Activated CD8-positive, alpha-beta memory T cell treated with anti-CD3 and anti-CD28 coated beads for 1 hour (primary cell): ENCODE measurements at places on chromosomes 4 and X.

DNA sequence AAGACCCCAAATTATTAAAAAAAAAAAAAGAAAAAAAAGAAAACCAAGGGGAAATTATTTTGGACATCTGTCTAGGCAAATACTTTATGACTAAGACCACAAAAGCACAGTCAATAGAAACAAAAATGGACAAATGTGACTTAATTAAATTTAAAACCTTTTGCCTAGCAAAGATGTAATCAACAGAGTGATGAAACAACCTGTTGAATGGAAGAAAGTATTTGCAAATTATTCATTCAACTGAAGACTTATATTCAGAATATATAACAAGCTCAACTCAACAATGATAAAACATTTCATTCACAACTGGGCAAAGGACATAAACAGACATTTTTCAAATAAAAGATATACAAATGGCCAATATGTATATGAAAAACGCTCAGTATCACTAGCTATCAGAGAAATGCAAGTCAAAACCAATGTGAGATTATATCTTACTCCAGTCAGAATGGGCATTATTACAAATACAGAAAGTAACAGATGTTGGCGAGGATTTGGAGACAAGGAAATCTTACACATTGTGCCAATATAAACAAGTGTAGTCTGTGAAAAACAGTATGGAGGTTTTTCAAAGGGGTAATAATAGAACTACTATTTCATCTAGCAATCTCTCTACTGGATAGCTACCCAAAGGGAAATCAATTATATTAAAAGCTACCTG is 67.1 kb downstream of the FAAH2 start:
- DNase-seq, result no peak

DNA sequence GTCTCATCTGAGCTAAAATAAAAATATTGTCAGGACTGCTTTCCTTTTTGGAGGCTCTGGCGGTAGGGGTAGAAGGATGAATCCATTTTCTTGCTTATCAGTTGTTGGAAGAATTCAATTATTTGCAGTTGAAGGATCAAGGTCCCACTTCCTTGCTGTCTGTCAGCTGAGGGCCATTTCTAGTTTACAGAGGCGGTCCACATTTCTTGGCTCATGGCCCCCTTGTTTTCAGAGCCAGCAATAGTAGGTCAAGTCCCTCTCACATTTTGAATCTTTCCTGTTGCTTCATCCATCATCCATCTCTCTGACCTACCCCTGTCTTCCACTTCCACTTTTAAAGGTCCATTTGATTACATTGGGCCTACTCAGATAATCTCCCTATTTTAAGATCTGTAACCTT is 1099.3 kb upstream of the DIAPH2 start:
- no peak for DNase-seq

GRCh38 chrX:122135070-122135469 is 1049.0 kb upstream of the GRIA3 start:
- DNase-seq, result no peak

DNA sequence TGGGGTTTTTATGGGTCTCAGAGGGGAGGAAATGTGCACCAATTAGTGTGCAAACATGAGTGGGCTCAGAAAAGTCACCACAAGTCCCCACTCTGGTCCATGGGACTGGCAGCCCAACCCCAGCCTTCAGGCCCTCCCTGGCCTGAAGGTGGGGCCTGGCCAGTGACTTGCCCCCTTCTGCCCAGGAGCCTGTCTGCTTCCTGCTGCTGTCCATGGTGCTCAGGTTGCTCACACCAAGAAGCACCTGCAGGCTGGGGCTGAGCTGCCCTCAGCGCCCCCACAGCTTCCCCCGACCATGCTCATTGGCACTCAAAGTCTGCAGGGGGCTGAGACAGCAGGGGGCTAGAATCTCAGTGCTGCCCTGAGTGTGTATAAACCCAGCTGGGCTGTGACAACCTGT is 30.6 kb upstream of the GC start:
- no peak for DNase-seq

- DNase-seq, result no peak
Measured at GRCh38 chr4:39846120-39846519, 131.6 kb downstream of the PDS5A start.

- DNase-seq, result no peak
Measured at GRCh38 chr4:176438401-176438800, 118.6 kb downstream of the SPCS3 start.

- DNase-seq, result no peak
Measured at GRCh38 chr4:135114079-135114478, 912.5 kb upstream of the PABPC4L start.

DNA sequence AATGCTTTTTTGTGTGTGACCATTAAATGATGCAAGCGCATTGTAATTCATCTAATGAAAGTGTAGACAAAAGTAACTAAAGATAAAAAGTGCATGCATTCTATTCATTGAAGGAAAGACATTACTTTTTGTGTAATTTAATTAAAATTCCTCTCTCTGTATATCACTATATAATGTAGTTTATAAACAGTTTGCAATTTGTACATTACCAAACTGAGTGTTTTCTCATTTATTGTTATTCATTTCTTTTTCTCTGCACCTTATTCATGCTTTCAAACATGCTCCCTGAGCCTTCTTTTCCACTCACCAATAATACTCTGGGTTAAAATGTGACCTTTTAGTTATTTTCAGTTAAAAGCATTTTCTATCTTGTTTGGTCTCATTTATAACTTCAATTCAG is 713.7 kb upstream of the AADAT start:
- no peak for DNase-seq

DNA sequence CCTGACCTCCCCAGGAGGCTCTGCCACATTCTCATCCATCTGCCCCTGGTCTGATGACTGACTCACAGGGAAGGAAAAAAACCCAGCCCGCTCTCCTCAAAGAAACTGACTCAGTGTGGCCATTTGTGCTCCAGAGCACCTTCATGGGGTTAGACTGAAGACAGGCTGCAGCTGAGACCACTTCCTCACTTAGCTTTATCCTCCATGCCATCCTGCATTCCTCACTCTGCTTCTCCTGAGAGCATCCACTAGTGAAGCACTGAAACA is 35.9 kb upstream of the HPSE start:
- DNase-seq, result no peak

DNA sequence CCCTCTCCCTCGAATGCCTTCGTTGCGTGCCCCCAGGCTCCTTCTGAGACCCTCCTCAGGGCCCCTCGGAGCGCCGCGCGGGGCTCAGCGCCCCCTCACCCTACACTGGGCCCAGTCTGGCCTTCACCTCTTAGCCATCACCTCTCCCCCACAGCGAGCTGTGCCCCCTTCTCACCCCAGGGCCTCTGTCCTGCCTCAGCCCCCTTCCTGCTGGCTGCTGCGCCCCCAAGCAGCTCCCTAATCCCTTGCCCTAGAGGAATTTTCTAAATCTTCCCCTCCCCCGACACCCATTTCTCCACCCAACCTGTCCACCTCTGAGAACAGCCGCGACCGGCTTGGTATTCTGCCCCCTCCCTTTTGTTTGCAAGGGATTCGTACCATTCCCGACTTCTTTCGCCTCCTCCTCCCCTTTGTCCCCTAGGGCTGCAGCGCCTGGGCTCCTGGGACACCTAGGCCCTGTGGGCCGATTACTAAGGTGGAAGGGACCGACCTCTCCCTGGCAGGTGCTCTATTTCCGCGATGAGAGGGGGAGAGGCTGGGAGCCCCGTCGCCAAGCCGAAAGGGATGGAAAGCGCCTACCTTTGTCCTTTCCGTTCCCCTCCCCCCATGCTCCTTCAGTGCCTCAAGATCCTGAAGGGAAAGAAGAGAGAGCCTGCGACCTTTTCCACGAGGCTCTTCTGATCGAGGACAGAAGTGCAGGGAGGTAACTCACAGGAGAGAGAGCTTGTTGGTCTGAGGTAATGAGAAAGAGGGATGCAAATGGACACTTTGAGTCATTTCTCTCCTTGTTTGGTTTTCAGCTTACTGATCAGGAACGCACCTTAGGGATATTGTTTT is 10.9 kb downstream of the DLG3 start:
- DNase-seq, result no peak

GRCh38 chrX:70554081-70554480 is 109.4 kb downstream of the DLG3 start:
- DNase-seq, result no peak

- no peak for DNase-seq
Measured at GRCh38 chr4:70651864-70652506, 14.3 kb downstream of the JCHAIN start.

- no peak for DNase-seq
Measured at GRCh38 chrX:55801811-55802210, 84.3 kb downstream of the RRAGB start.

DNA sequence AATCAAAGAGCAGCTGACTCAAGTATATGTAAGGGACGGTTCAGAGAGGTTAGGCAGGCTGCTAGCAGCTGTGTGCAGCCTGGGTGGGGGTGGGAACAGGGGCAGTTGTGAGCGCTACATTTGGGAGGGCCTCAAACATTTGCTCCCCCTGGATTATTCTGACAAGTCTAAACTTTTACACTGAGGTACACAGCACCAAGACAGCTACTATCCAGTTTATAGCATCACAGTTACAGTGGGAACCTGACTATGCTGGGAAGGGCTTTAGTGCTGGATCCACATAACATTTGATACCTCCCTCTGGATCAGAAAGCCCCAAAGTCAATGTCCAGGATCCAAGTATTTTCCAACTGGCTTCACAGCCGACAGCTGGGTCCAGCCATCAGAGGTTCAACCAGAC is 55.8 kb upstream of the GIMD1 start:
- DNase-seq, result no peak

DNA sequence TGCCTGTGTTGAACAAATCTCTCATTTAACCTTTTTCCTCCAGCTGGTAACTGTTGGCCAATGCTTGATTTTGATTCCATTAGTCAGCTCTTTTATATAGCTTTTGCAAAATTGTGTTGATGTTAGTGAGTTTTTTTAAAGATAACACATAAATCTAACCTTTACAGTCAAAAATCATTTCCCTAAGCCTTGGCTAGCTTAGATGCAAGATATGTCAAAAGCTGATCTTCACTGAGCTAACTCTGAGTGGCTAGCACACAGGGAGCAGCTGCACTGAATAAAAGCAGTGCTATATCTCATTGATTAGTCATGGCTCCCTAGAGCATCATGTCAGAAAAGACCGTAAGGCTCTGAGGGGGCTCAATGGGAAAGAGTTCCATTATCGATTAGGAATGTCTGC is 78.7 kb downstream of the PPARGC1A start:
- DNase-seq, result no peak

DNA sequence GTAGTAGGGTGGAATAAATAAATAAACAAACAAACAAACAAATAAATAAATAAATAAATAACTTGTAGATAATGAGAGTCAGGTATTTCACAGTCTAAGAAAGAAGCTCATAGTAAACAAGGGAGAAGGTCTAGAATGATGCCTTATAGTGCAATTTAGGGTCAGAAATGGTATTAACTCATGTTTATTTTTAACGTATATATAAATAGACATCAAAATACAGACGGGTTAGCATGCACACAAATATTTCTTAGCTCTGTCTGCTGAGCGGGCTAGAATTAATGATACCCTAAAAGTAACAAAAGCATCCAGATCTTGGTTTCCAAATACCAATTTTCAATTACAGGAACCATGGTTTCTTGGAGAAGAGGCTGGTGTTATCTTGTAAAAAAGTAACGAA is 16.6 kb downstream of the PFKFB1 start:
- no peak for DNase-seq

DNA sequence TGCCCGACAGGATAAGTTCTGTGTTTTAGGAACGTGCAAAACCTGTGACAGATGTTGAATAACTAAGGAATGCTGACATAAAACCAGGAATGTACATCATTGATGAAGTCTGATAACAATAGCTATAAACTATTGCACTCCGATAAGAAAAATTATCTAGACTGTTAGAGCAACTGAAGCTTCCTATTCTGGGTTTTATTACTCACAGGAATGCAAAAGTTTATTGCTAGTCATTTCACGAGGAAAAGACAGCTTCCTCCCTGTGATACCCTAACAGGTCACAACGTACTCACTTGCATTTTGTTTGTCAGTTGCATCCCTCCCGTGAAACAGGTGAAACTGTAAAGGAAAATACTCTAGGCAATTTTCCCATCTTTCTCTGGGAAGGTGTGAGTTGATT is 65.9 kb downstream of the CLDN22 start:
- no peak for DNase-seq

DNA sequence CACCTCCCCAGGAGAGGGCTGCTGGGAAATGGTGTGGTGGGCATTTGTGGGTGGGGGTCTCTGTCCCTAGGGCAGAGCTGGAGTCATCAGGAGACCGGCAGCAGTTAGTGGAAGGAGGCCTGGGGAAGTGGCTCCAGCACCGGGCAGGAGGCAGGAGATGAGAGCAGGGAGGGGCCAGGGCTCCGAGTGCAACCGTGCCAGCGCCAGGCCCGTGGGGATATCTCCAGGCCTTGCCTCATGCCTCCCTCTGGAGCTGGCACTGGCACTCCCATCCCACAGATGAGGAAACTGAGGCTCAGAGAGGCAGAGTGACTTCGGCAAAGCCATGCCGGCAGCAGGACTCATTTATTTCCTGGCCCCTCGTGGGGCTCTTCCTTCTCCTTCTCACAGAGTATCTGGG is 83.5 kb downstream of the HMX1 start:
- DNase-seq, result no peak

DNA sequence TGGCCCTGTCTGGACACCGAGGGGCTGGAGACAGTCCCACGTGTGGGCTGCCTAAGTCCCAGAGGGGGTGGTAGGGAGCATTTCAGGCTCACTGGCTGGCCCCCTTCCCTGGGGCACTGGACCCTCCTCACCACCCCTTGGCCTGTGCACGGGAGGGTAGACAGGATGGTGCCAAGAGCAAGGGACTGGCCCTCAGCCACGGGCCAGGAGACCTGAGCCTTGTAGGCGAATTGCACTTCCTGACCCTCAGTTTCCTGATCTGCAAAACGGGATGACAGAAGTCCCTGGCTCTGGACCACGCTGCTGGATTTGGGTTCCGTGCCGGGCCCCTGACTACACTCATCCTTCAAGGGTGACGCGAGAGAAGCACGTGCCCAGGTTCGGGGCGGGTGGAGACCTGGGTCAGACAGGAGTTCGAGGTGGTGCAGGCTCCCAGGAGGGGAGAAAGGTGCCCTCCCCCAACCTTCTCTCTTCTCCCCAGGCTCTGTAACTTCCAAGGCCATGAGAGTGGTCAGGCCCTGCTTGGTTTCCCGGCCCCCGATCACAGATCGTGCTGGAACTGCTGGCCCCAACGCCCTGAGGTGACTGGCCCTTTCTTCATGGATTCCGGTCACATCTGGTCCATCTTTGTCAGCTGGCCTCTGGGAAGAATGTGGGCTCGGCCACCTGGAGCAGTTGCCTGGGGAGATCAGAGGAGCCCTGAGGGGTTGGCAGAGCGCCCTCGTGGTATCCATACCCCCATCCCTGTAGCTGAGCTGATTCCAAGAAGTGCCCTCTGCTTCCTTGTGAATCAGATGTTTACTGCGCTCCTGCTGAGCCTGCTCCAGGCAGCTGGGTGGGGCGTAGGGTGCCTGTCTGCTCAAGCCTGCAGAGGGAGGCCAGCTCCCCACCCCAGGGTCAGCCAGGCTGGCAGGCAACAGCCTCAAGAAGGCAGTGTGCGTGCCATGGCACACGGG is 3.3 kb downstream of the SH3BP2 start:
- no peak for DNase-seq

DNA sequence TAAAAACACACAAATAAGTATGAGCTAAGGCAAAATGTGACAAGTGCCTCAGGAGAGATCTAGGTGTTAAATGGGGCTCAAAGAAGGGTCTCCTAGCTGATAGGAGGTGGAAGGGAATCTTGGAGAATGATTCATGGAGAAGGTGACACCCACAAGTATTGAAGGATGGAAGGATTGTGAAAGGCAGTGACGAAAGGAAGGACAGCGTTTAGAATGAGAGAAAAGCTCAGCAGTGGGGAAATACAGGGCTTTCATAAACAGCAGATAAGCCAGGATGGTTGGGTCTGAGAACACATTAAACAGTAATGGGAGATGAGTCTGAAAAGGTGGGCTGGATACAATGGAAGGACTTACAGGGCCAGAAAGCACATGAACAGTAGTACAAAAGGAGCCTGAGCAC is 11.5 kb downstream of the ANXA5 start:
- no peak for DNase-seq
